Tibial nerve (tissue), 4 donors: ENCODE measurements at places on chromosomes 1 and 21.

DNA sequence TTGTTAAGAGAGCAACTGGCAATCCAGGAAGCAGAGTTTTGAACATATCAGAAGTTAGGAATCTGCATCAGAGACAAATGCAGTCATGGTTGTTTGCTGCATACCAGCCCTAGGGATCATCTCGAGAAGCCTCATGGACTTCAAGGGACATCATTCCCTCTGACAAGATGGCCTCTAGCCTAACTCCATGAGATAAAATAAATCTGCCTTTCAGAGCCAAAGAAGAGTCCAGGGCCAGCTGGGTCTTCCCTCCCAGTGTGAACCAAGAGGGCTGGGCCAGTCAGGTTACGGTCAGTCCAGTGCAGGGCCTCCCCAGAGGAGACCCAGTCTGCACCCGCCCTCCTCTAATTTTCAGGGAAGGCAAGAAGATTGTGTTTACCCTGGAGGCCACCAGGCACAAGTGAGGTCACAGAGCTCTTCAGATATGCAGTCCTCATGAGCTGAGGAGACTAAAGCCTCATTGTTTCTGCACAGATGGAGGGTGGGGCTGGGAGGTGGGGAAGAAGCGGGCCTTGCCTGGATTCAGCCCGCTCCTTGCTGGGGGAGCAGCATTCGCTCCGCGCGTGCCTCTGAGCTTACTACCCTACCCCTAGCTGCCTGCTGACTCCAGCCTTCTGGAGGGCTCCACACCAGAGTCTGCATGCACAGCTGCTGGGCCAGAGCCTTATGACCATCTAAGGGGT is 52.8 kb downstream of the CAPN2 start:
- peak overlapping the region; percentile 53 for H3K27ac ChIP-seq
- peak; percentile 50 for DNase-seq
- H3K27me3 ChIP-seq, result no peaks in the 10 kb centered on the region

DNA sequence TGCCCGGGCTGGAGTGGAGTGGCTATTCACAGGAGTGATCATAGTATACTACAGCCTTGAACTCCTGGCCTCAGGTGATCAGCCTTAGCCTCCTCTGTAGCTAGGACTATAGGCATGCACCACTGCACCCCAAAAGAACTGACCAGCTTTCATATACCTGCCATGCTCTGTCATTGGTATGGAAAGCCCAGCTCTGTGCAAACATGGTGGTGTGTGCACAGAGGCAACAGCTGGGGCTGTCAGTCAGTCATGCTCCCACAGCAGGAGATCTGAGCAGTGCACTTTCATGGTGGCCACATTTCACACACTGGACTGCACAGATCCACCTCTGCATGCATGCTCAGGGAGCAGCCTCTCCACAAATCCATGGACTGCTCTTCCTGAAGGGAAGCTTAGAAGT is 8.8 kb upstream of the JAK1 start:
- no peak overlapping the region for H3K27ac ChIP-seq
- no peak for DNase-seq
- no peaks in the 10 kb centered on the region for H3K4me1 ChIP-seq
- no peaks in the 10 kb centered on the region for H3K27me3 ChIP-seq

DNA sequence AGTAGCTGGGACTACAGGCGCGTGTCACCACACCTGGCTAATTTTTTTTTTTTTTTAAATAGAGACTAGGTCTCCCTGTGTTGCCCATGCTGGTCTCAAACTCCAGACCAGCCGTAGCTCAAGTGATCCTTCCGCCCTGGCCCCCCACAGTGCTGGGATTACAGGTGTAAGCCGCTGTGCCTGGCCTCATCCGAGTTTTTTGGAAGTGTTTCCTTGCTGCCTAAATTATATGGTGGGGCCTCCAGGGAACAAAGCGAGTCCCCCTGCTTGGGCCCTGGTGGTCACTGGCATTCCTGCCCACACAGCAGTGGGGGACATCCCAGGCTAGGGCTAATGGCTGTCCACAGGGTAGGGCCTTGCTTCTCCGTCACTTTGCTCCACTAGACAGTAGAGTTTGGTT is 143.8 kb downstream of the PCBP3 start:
- H3K4me1 ChIP-seq, result no peaks in the 10 kb centered on the region
- H3K36me3 ChIP-seq, result no peaks in the 10 kb centered on the region
- no peak overlapping the region for H3K4me3 ChIP-seq
- no peak overlapping the region for H3K27ac ChIP-seq
- DNase-seq, result no peak
- no peaks in the 10 kb centered on the region for H3K27me3 ChIP-seq

- peak within 1 kb of the TSS; percentile 100 for H3K27ac ChIP-seq
- no peaks in the 10 kb centered on the region for H3K36me3 ChIP-seq
- peaks cover 46% of the 10 kb centered on the region for H3K4me1 ChIP-seq
- H3K27me3 ChIP-seq, result no peaks in the 10 kb centered on the region
Measured at GRCh38 chr21:37366482-37367316, at the start of gene DYRK1A. DYRK1A (plus strand) TSS chr21:37366773; CDS start chr21:37420375, 53,602 bp downstream.

GRCh38 chr1:157532569-157532968 is 19.7 kb downstream of the FCRL5 start:
- no peaks in the 10 kb centered on the region for H3K4me1 ChIP-seq
- H3K27me3 ChIP-seq, result no peaks in the 10 kb centered on the region
- no peaks in the 10 kb centered on the region for H3K36me3 ChIP-seq
- H3K27ac ChIP-seq, result no peak overlapping the region

DNA sequence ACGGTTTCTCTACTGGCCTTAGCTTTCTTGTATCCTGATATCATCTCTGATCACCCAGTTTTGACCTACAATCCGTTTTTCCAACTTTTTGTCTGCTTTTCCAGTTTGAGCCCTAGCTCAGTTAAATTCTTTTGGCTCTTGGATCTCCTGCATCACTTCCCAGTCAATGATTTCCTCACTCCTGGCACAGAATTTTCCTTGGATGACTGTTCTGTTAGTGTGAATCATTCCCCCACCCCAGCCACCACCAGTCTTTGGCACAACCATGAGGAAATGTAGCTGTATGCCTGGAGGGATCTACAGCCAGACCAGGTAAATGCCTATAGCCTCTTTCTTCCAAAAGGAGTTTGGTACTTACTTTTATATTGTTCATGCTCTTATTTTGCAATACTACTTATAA is 187.2 kb upstream of the PTGFR start:
- no peak for DNase-seq
- no peaks in the 10 kb centered on the region for H3K4me1 ChIP-seq
- no peaks in the 10 kb centered on the region for H3K36me3 ChIP-seq
- no peak overlapping the region for H3K27ac ChIP-seq
